ENCODE measurements at places on chromosomes 6 and 20.

DNA sequence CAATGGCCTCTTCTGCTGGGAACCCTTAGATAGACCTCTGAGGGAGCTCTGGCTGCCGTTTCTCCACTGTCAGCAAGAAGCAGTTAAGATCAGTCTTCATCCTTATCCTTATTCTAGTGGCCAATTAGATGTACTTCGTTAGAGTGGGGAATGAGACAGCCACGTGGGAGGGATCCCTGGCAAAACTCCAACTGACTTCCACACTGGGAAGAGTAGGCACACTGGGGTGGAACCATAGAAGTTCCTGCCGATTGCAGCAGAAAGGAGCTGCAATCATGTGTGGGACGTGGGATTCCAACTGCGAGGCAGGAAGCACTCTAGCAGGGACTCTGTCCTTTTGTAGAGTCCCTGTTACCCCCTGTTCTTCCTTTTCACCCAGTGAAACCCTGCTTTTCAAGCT lies 226.3 kb upstream of the RGS17 start:
- no peak for DNase-seq

DNA sequence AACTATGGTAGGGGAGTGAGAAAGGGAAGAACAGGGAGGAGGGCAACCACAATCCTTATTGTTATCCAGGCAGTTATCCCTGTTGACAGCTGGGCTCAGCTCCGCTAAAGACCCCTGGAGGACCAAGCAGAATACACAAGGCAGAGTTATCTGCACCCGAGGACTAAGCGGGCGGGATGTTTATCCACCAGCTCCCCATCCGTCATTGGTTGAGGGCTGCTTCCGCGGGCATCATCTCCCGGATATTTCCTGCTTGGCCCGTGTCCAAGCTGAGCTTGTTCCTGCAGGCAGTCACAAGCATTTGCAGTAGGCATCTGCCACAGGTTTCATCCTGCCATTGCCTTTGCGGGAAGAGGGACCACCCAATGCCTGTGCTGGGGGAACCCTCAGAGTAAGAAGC lies 102.1 kb downstream of the DLGAP4 start:
- DNase-seq, result no peak

GRCh38 chr6:126824815-126825214 lies 293.7 kb upstream of the RSPO3 start:
- no peak for DNase-seq

DNA sequence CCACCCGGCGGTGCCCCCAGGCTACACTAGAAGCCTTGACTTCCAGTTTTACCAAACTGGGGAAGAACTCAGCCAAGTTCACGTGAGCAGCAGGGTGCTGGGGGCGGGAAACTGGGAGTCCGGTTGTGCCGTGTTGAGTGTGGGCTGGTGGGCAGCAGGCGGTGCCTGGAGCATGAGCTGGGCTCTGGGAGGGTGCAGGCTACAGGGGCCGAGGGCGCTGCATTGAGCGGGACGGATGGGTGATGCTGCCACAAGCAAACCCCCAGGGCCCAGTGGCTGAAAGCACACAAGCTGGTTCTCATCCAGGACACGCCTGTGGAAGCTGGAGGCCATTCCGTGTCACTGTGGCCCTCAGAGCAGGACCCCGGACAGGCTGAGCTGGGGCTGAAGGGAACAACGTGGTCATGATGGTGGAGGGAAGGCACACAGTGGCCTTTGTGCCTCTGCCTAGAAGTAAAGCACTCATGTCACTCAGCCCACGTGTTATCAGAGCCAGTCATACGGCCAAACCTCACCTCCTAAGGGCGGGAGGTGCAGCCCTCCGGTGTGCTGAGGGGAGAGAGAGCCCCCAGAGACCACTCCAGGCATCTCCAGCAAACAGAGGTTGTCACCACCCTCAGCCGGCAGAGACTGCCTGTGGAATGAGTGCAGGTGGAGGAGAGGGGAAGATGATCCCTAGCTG lies 29.5 kb downstream of the RBM38 start:
- no peak for DNase-seq

- no peak for DNase-seq
Measured at GRCh38 chr6:131652472-131652871, 15.4 kb downstream of the ENPP3 start.

GRCh38 chr6:52337633-52338290 lies 24.2 kb upstream of the PAQR8 start:
- peak; percentile 42 for DNase-seq

DNA sequence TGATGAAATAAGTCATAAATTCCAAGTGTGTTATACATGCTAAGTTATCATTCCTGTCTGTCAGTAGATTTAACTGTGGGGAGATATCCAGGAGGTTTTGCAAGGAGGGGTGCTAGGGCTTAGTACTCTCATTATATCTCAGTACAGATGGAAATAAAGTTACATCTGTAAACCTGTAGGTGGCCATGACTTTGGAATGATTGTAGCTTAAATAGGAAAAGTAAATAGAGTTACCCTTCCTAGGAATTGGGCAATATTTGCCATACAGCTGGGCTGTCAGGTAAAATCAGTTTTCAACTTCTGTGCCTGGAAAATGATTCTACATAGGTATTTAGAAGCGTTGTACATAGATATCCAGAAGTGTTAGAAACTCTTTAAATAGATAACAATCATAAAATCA lies 19.8 kb upstream of the TGM3 start:
- DNase-seq, result no peak

DNA sequence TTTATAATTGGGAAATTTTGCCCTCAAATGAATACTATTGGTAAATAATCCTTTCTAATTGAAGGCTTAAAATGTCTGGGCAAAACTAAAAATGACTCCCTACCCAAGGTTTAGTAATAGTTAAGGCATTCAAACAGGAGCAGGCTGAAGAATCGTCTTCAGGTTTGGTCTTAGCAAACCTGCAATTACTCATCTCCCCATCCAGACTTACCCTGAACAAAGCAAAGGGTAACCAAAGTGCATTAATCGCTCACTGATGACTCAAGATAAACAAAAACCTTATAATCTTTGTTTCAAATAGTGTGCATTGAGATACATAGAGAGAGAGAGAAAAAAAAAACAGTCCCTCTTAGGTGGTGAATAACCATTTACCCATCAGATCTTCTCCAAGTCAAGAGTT lies 225.5 kb downstream of the BMP2 start:
- no peak for DNase-seq
